Regular cardiac myocyte (primary cell): ENCODE measurements at places on chromosomes 5 and 9. TPM values are rescaled to one million over a fixed set of nuclear protein-coding genes. Genes with fewer than 3 reads are reported as not detected.

Gene DMRT2
- under 0.01 TPM in 1 of 2 replicates, not detected in the other for total RNA-seq

Gene LHX3
- under 0.01 TPM in 1 of 2 replicates, not detected in the other for total RNA-seq

Gene INSYN2B
- 24.0 and 39.7 TPM in 2 replicates for total RNA-seq

Gene FOXD4L4
- under 0.01 TPM in 2 replicates for total RNA-seq

Gene TAF11L5
- not detected in 2 replicates for total RNA-seq

Gene SMIM32
- total RNA-seq, result under 0.01 TPM in 1 of 2 replicates, not detected in the other

Gene MSANTD3
- total RNA-seq, result 74.8 and 77.0 TPM in 2 replicates

Gene IL33
- total RNA-seq, result 189 and 383 TPM in 2 replicates

Gene SOX30
- total RNA-seq, result under 0.01 TPM in 1 of 2 replicates, not detected in the other

Gene GRXCR2
- not detected in 2 replicates for total RNA-seq

Gene TMED7
- total RNA-seq, result 214 and 242 TPM in 2 replicates

Gene PCDHGA10
- 1.2 and 3.4 TPM in 2 replicates for total RNA-seq

Gene FAM78A
- 0.85 and 1.2 TPM in 2 replicates for total RNA-seq

Gene NR5A1
- total RNA-seq, result under 0.01 TPM in 1 of 2 replicates, not detected in the other

Gene MARCHF11
- total RNA-seq, result not detected in 2 replicates

Gene LIX1
- total RNA-seq, result not detected in 2 replicates

Gene PAM
- total RNA-seq, result 232 and 868 TPM in 2 replicates

Gene SPATA31A3
- not detected in 2 replicates for total RNA-seq

Gene SPATA9
- total RNA-seq, result 0.38 and 0.85 TPM in 2 replicates

Gene CRHBP
- 9.2 and 200 TPM in 2 replicates for total RNA-seq

Gene CATSPER3
- total RNA-seq, result 0.38 TPM in 1 of 2 replicates, not detected in the other

Gene DAB2
- total RNA-seq, result 34.1 and 113 TPM in 2 replicates

Gene LCN12
- not detected in 2 replicates for total RNA-seq

Gene SLC25A2
- under 0.01 and 0.19 TPM in 2 replicates for total RNA-seq

Gene AGXT2
- total RNA-seq, result not detected in 2 replicates

Gene CYLC2
- not detected in 2 replicates for total RNA-seq

Gene LMNB1
- total RNA-seq, result 14.9 and 98.2 TPM in 2 replicates

Gene PCDHGA12
- 6.7 and 14.7 TPM in 2 replicates for total RNA-seq

Gene NOXA1
- 0.28 TPM in 1 of 2 replicates, not detected in the other for total RNA-seq

Gene FBXL7
- total RNA-seq, result 2.3 TPM in 2 replicates

Gene EIF4EBP3
- total RNA-seq, result 0.58 TPM in 1 of 2 replicates, not detected in the other

Gene MZB1
- total RNA-seq, result not detected in 2 replicates

Gene SOWAHA
- total RNA-seq, result under 0.01 TPM in 1 of 2 replicates, not detected in the other

Gene C9orf50
- total RNA-seq, result 0.28 TPM in 1 of 2 replicates, not detected in the other

Gene IL17B
- 0.28 and 0.38 TPM in 2 replicates for total RNA-seq

Gene LCN10
- not detected in 2 replicates for total RNA-seq
